ENCODE measurements at places on chromosomes 13 and 19. TPM values are rescaled to one million over a fixed set of nuclear protein-coding genes. Genes with fewer than 3 reads are reported as not detected.
A peak's percentile ranks its signal among the peaks of the same experiment; 100 is the strongest.

DNA sequence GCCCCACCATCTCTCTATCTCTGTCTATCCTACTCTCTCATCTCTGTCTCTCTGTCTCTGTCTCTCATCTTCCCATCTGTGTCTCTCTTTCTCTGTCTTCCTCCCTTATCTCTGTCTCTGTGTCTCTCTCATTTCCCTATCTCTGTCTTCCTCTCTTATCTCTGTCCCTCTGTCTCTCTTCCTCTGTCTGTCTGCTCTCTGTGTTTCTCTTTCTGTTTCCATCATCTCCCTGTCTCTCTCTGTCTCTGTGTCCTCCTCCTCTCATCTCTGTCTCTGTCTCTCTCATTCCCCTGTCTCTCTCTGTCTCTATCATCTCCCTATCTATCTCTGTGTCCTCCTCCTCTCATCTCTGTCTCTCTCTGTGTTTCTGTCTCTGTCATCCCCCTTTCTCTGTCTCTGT, 1.6 kb upstream of the EBI3 start:
- no peak for DNase-seq

DNA sequence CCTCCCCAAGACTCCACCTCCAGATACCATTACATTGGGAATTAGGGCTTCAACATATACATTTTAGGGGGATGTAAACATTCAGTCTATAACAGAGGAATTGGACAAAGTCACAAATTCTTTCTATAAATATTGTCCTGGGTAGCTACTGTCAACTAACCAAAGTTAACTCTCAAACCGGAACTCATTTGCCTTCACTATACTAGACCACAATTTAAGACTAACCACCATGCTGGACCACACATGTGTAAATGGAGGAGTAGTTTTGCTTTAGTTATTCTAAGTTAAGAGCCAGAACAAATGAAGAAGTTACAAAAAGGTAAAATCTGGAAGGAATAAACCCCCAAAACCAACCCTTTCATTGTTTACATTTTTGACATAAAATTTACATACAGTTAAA, 222.8 kb downstream of the NDFIP2 start:
- no peak for DNase-seq

APLP1 gene
- total RNA-seq: 214 TPM

DNA sequence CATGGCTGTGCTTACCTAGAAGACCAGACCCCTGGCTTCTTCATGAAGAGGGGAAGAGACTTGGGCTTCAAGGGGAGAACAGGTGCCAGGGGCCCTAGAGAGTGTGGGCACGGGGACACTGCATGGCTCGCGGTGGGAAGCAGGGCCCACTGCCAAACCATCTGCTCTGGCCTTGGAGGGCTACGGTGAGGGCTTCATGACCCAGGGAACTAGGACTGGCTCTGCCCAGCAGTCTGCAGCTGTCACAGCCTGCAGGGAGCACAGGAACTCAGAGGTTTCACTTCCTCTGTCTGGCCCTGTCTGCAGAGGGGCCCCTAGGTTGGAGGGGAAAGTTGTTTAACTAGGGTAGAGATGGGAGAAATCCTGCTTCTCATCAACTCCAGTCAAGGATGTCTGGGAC, 4.3 kb downstream of the ERCC1 start:
- DNase-seq: no peak

NFIX gene
- 41.6 TPM for total RNA-seq

DNA sequence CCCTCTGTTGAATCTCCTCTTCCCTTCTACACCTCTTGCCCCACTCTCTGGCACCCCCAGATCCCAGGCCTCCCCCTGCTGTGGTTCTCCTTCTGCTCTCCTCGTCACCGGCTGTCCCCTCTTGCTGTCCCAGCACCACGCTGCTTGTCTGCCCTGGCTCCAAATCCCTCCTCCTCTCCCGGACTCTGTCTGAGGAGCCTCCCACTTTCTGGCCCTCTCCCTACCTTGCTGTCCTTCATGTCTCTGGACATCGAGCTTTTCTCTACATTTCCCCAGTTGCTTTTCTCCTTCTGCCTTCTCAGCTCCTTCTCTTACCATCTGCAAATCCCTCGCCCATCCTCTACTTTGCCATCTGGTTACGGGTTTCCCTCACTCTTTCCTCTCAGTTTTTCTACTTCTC, 1.2 kb downstream of the ZNF347 start:
- no peak for DNase-seq

- DNase-seq: peak; percentile 39
Observed at GRCh38 chr13:44331912-44332851, 41.4 kb upstream of the SERP2 start.

MEIS3 gene
- 104 TPM for total RNA-seq

ZNF177 gene
- 8.2 TPM for total RNA-seq

GRCh38 chr19:43470288-43470687, 4.9 kb upstream of the LYPD3 start:
- no peak for DNase-seq

DNA sequence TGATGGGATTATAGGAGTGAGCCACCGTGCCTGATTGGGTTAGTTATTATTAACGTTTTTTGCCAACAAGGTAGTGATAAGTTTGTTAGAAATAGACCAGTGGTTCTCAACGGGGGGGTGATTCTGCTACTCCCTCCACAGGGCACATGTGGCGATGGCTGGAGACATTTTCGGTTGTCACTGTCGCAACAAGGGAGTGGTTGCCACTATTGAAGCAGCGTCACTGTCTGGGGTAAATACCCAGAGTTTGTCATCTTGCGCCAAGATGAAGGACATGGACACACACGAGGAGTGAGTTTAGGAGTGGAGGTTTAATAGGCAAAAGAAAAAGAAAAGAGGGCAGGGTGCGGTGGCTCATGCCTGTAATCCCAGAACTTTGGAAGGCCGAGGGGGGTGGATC, 18.9 kb downstream of the ADGRE3 start:
- no peak for DNase-seq

- DNase-seq: no peak
Observed at GRCh38 chr19:55554302-55554701, 9.0 kb upstream of the SBK3 start.

DNA sequence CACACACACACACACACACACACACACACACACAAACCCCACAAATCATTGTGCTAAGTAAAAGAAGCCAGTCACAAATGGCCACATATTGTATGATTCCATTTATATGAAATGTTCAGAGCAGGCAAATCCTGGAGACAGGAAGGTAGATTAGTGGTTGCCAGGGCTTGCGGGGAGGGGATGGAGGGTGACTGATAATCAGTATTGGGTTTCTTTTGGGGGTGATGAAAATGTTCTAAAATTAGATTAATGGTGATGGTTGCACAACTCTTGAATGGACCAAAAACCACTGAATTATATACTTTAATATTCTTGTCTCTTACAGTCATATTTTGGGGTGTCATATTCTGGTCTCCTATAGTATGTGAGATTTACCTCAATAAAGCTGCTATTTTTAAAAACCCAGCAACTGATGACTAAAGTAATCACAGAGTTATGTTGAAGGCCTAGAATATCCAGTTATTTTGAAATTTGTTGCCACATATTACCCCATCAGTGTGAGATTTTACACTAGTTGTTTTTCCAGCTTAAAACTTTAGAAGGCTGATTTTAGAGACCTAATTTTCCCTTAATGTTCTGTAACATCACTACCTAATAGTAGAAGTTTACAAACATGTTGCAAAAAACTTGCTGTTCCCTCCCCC, 20.3 kb downstream of the FLT1 start:
- DNase-seq: no peak

DNA sequence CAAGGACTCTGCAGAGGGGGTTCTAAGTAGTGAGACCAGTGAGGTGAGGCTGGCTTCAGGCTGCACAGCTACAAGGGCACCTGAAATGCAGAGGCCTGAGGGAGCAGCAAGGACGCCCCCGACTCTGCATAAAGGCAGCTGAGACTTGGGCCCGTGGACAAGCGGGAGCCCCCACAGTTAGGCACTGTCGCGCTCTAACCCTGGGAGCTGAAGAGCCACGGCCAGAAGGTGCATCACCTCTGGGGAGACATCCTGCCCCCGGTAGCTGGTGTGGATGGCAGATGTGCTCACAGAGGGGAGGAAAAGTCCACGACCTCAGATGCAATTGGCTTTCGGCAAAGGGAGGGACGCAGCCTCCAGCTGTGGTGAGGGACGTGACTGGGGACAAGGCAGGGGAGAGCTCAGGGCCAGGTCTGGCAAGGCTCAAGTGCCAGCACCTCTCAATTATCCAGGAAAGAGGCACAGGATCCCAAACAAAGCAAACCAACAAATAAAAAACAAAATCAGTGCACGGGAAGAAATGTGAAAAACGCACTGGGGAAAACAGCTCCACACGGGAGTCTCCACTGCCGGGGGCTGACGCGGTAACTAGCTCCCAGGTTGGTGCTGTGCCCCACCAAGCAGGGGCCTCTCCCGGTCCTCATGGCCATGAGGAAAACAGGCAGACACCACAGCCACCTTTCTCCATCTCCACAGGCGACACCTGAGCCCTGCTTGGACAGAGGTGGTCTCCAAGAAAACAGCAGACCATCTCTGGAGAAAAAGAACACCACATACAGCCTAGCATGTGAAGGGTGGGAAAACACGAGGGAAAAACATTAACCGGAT, 23.0 kb upstream of the PLPP2 start:
- no peak for DNase-seq

GRCh38 chr19:47896019-47896418, 9.9 kb upstream of the SULT2A1 start:
- no peak for DNase-seq

DNA sequence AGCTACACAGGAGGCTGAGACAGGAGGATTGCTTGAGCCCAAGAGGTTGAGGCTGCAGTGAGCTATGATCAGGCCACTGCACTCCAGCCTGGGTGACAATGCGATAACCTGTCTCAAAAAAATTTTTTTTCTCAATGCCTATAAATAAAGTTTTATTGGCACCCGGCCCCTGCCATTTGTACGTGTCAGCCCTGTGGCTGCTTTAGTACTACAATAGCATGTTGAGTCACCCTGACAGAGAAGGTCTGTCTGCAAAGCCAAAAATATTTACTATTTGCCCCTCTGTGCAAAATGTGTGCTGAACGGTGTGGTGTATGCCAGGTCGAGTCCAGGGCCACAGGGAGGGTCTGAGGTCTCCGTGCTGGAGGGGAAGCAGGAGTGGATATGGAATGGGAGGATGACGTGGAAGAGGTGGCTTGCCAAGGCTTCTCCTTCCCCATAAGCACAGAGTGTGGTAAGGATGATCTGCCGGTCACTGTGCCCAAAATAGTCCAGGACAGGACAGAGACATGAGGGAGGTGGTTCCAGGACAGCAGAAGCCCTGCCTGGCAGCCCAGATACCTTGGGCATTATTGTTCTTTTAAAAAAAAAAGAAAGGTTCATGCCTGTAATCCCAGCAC, 10.0 kb downstream of the NMRK2 start:
- DNase-seq: no peak

DNA sequence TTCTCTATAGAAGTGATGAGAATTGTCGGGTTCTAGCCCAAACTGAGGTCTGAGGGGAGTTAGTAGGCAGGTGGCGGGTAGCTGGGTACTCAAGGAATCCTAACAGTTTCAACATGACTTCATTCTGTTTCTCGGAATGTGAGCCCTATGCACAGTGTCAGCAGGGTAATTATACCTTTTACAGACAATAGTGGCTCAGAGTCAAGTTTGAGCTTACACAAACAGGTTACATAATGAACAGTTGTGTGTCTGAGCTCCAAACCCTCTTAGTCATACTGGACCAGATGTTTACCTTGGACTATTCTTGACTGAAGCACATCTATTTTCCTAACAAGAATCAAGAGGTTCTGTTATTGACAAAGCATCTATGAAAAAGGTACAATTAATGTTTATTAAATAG, 1066.7 kb upstream of the PCDH20 start:
- DNase-seq: no peak

DNA sequence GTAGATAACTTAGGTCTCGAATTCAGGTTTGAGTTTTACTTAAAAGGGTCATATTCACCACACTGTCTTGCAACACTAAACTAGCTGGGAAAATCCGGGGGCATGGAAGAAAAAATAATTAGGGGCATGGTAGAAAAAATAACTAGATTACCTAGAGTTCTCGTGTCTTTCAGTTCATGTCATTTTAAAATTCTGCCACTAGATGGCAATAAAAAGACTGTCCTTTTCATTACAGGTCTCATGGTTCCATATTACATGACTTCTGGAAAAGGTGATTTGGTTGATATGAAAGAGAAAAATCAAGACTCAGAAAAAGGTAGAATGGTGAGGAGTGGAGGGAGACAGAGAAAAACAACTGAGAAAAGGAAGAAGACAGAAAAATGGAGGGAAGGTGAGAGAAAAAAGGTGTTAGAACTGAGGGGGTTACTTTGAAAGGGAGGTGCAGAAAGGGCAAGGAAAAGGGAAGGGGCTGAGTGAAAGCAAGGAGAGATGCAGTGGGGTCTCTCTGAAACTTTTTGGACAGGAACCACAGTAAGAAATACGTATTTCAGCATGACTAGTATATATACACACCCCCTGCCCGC, 299.0 kb downstream of the KLF12 start:
- peak; percentile 2 for DNase-seq

GRCh38 chr19:54572696-54573311, 786 bp upstream of the LILRA2 start:
- no peak for DNase-seq

GRCh38 chr13:37526710-37527473, 71.7 kb downstream of the POSTN start:
- no peak for DNase-seq

DNA sequence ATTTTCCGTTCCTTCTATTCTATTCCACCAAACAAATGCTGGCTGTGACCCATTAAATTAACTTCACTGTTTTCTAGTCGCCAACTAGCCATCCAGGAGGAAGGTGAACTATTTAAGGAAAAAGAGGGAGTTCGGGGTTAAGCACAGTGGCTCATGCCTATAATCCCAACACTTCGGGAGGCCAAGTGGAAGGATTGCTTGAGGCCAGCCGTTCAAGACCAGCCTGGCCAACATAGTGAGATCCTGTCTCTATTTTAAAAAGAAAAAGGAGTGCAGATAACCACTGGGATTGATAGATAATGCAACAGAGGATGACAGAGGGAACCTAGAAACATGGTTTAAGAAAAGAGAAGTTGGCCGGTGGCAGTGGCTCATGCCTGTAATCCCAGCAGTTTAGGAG, 44.7 kb downstream of the SPTBN4 start:
- DNase-seq: no peak

GRCh38 chr13:111177921-111178320, 62.8 kb downstream of the ARHGEF7 start:
- no peak for DNase-seq

- DNase-seq: no peak
Observed at GRCh38 chr13:57527114-57527735, 104.3 kb upstream of the PCDH17 start.

- DNase-seq: no peak
Observed at GRCh38 chr19:572743-573518, 535 bp downstream of the BSG start.

GRCh38 chr13:24888291-24888931, 124.4 kb downstream of the RNF17 start:
- no peak for DNase-seq

GRCh38 chr13:112892426-112893206, 76.4 kb upstream of the MCF2L start:
- DNase-seq: peak; percentile 49

TRPC4 gene
- total RNA-seq: 14.7 TPM

GRCh38 chr13:46097015-46097414, 7.8 kb downstream of the CPB2 start:
- no peak for DNase-seq

- no peak for DNase-seq
Observed at GRCh38 chr19:50893047-50893736, 18.0 kb downstream of the KLK4 start.

KLK15 gene
- not detected for total RNA-seq

All from frontal cortex (tissue), 4 donors.